ENCODE measurements at places on chromosomes 5 and 9.
A peak's percentile ranks its signal among the peaks of the same experiment; 100 is the strongest.

DNA sequence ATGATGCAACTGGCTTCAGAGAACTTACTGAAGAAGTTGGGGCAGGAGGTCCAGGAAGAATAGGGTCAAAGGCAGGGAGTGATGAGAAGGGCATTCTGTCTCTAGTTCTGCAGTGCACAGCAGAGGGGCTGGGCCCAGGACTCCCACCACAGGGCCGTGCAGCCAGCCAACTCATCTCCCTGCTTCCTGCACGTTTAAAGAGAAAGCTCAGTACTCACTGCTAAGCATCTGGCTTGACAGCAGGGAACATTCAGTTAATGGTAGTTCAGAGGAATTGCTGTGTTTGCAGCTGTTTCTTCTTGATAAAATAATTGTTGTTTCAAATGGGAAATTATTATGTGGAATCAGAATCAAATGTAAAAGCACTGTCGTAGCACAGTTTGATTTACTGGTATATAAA is 25.6 kb upstream of the SCAMP1 start:
- DNase-seq, result no peak

- DNase-seq, result no peak
These were observed 77.4 kb upstream of the LHFPL2 start for GRCh38 chr5:78726003-78726402.

GRCh38 chr9:92480986-92481633 is 1.2 kb downstream of the ASPN start:
- DNase-seq, result peak; percentile 65

- peak; percentile 89 for DNase-seq
These were observed 3.9 kb downstream of the MEGF9 start for GRCh38 chr9:120710110-120710981.

- DNase-seq, result peak; percentile 28
These were observed 184.4 kb upstream of the OR13F1 start for GRCh38 chr9:104319685-104320084.

DNA sequence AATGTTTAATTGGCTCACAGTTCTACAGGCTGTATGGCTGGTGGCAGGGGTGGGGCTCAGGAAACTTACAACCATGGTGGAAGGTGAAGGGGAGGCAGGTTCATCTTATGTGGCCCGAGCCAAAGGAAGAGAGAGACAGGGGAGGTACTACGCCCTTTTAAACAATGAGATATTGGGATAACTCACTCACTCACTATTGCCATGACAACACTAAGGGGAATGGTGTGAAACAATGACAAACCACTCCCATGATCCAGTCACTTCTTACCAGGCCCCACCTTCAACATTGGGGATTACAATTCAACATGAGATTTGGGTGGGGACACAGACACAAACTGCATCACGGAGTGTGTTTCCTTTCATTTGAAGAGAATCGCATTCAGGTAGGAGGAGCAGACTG is 220.9 kb downstream of the GADD45G start:
- DNase-seq, result no peak

DNA sequence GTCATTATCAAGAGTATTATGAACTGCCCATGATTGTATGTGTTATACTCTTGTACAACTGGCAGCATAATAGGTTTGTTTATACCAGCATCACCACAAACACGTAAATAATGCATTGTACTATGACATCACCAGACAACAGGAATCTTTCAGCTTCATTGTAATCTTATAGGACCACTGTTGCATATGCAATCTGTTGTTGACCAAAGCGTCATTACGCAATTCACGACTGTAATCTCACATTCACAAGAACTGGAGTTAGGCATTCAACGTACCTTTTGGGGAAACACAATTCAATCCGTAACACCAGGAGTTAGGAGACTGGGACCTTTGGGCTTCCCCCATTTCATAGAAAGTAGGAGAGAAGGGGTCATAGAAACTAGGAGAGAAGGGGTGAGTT is 20.4 kb upstream of the ARSI start:
- no peak for DNase-seq

All from renal cortical epithelial cell (primary cell).